NCI-H774 (cell line): ENCODE measurements at places on chromosomes 2 and 18.

- no peak for DNase-seq
These were observed 22.3 kb downstream of the QPCT start for GRCh38 chr2:37366773-37367172.

DNA sequence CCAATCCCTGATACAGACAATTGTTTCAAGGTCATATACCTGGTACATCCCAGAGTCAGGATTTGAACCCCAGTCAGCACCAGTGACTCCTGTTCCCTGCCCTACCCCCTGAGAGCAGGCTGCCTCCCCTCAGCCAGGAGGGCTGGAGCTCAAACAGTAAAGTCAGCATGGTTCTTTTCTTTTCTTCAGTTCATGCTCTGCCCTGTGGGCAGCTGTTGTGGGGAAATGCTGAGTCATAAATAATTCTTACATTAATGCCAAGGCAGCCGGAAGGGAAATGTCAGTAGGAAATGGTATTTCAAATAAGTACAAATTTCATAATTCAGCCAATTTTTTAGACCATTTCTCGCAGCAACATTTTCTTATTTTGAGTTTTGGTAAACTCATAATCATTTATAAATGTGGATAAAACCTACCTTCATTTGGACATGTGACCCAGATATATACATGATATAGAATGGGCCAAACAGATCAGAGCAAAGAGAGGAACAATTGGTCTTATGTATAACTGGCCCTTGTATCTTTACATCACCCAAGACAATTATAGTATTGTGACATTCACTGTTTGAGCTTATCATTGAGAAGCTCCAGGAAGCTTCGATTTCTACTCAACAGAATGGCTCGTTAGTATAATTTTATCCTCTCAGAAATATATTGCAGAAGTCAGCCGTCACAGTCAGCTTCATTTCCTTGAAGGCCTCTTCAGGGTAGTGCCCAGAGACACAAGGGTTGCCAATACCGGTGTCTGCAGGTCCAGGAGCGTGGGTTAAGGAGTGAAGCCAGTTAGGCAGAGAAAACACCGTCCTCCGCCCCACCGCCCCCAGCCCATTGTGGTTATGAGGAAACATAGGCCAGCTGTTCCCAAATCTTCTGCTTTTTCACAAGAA, 28.0 kb upstream of the SCYGR1 start:
- no peak for DNase-seq

- no peak for DNase-seq
These were observed 30.1 kb downstream of the MBP start for GRCh38 chr18:77102259-77103040.

DNA sequence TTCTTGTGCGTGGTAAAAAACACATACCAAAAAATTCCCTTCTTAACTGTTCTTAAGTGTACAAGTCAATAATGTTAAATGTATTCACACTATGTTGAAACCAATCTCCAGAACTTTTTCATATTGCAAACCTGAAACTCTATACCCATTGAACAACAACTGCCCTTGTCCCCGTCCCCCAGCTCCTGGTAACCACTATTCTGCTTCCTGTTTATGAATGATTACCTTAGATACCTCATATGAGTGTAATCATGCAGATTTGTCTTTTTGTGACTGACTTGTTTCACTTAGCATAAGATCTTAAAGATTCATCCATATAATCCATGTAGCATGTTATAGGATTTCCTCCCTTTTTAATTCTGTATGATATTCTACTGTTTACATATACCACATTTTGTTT, 59.9 kb downstream of the NAT8 start:
- DNase-seq, result no peak

GRCh38 chr18:61471942-61472341, 138.7 kb downstream of the CDH20 start:
- DNase-seq, result no peak

GRCh38 chr2:210548878-210549384, 7.5 kb upstream of the CPS1 start:
- DNase-seq, result no peak

GRCh38 chr18:59459369-59460071, 100.5 kb upstream of the LMAN1 start:
- peak; percentile 20 for DNase-seq

GRCh38 chr2:130720036-130720435, 8.8 kb upstream of the GPR148 start:
- DNase-seq, result no peak

GRCh38 chr18:12327510-12328178, 19.6 kb downstream of the TUBB6 start:
- peak; percentile 22 for DNase-seq

DNA sequence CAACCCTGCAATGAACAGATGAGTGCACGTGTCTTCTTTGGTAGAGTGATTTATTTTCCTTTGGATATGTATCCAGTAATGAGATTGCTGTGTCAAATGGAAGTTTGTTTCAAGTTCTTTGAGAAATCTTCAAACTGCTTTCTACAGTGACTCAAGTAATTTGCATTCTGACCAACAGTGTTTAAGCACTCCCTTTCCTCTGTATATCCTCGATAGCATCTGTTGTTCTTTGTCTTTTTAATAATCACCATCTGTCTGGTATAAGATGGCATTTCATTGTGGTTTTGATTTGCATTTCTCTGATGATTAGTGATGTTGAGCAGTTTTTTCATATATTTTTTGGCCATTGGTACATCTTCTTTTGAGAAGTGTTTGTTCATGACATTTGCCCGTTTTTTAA, 1608.3 kb upstream of the ZEB2 start:
- no peak for DNase-seq

- DNase-seq, result no peak
These were observed 81.7 kb downstream of the NEDD4L start for GRCh38 chr18:58125756-58126155.

DNA sequence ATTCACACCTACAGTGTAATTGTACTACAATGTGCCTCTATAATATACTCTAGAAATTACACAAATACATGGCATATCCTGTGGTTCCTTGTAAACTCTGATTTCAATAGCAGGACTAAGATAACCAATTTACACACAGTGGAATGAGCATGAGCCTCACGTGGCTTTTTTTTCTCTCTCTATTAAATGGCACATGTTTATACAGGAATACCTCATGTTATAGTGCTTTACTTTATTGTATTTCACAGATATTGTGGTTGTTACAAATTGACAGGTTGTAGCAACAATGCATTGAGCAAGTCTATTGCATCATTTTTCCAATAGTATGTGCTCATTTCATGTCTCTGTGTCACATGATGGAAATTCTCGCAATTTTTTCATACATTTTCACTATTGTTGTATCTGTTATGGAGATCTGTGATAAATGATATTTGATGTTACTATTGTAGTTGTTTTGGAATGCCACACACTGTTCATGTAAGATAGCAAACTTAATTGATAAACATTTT, 260.0 kb downstream of the FSIP2 start:
- DNase-seq, result no peak

DNA sequence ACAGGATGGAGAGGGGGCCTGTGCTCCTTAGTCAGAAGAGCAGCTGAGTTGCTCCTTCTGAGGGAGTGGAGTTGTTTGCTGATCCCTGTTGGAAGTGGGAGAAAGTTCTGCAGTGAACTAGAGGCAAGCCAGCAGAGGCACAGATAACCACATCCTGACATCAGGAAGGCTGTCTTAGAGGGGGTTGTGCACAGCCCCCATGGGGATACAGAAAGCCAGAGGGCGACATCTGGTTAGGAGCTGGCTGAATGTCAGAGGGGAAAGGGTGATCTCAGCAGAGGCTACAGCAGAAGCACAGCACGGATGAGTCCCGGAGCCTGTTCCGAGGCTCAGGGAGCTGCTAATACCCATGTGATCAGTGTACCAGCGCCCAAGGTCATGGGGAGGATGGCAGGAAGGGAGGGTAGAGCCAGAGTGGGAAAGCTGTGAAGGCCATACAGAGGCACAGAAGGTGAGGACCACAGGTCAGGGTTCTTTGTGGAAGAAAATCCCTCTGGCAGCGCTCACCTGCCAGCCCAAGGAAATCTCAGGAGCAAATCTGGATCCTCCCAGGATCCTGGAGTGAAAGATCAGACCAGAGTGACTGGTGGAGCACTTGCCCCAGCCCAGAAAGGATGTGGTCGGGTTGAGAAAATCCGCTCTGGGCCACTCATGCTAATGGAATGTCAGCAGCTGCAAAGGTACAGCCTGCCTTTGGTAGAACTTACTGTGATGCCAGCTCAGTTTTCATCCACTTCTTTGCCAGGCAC, 111.8 kb downstream of the STPG4 start:
- DNase-seq, result no peak

GRCh38 chr2:214310319-214310718, 100.5 kb upstream of the VWC2L start:
- DNase-seq, result no peak

GRCh38 chr18:48044944-48045343, 114.5 kb upstream of the SMAD2 start:
- no peak for DNase-seq

- no peak for DNase-seq
These were observed 452.8 kb downstream of the CBLN2 start for GRCh38 chr18:72091369-72091768.

DNA sequence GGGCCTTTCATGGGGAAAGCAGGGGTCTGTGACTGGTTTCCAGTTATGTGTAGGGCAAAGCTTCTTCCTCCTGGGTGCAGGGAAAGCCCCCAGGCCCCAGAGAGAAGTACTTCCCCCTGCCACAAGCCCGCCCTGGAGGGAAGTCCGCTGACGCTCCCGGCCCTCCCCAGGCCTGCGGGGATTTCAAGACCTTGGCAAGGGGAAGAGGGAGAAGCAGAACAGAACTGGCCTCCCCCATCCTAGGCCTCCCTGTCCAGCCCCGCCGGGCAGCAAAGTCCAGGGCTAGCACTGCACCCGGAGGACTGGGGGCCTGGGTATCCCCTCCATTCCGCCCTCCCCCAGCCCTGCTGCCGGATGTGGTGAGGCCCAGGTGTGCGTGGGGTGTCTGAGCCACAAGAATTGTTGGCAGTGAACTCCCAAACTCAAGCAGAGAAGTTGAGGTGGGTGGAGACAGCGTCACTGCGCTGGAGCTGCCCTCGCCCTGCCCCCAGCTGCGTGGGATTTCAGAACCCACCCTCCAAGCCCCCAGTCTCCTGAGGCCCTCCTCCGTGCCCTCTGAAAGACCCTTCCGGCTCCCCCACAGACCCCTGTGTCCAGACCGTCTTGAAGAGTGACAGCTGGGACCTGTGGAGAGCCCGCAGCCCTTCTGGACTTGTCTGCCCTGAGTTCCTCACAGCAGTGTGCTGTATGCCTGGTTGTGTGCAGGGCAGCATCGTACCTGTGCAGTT, 1.1 kb upstream of the DUSP2 start:
- no peak for DNase-seq

- no peak for DNase-seq
These were observed 187.1 kb downstream of the NR4A2 start for GRCh38 chr2:156145469-156145868.

DNA sequence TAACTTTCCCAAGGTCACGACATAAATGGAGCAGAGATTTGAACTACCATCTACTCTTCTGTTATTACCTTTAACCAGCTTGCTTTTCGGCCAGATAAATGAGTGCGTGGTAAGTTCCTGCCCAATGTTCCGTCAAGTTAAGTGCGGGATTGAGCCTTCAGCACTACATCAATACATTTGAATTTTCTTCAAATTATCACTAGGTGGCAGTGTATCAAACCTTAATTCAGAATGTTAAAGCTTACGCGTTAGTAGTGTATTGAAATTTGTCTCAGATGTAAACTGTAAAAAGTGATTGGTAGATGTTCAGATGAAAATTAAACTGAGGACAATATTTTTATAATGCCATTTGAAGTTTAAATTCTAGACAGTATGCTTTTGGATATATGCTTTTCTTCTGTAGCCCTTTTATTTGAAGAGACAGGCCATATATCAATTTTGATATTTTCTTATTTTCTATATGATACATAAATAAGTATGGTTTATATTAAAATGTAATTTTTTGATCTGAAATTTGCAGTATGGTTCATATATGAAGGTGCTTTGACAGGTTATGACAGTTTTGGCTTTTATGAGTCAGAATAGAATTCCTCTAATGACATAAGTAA, 681.3 kb downstream of the ADCYAP1 start:
- DNase-seq, result peak; percentile 52

DNA sequence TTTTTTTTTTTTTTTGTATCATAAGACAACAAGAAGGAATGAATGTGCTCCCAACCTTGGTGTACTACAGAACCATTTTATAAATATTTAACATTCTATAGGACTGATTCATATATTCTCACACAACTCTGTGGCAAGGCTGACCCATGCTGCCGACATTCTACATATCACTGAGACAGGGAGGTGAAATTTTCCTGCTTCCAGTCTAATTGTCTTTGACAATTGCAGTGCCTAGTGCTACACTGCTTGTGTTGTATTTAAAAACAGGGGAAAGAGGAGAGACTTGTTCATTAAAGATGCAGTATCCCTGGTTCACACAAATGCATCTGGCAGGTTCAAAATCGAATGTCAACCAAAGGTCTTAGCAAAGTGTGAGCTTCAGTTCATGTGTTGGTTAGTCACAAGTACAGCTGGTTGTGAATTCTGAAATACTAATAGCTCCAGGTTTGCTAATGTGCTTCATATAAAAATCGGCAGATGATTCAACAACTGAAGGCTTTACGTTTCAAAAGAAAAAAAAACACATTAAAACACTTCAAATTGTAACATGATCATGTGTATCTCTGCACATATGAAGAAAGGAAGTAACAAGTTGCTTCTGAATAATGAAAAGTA, 130.8 kb downstream of the FIGN start:
- DNase-seq, result no peak

- DNase-seq, result no peak
These were observed 1195.7 kb upstream of the ZEB2 start for GRCh38 chr2:145715601-145716000.

DNA sequence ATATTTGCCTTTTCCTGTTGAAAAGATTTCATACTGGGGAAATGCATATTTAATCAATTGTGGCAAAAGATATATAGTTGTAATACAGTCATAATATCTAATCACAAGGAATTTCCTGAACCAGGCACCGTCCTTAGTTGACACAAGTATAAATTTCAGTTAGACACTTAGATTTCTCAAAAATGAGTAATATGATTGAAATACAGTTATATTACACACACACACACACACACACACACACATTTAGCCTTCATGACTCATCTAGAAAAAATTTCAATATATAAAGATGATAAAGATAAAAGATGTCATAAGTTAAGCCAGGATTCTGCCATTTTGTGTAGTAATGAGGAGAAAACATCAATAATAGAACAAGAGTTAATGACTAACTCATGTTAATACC, 258.4 kb upstream of the ZNF804A start:
- DNase-seq, result no peak
